ENCODE measurements at places on chromosomes 4 and X.

DNA sequence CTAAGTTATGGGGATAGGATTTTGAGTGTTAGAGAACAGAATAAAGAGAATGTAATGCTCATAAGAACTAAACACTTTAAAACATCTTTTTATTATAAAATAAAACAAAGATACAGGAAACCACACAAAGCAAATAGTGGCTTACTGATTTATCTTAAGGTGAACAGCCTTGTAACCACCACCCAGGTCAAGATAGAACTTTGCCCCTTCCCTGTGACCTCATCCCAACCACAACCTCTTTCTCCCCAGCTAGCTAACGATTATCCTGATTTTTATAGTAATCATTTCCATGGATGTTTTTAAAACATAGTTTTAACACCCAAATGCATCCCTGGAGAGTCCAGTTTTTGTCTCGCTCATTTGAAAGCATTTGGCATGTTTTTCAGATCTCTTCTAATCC is 17.0 kb downstream of the HELT start:
- DNase-seq: no peak

- DNase-seq: no peak
Observed at GRCh38 chr4:120084327-120084726, 17.7 kb upstream of the MAD2L1 start.

- DNase-seq: no peak
Observed at GRCh38 chr4:85784947-85785346, 310.0 kb downstream of the ARHGAP24 start.

GRCh38 chr4:27357283-27357682 is 496.6 kb downstream of the STIM2 start:
- no peak for DNase-seq

DNA sequence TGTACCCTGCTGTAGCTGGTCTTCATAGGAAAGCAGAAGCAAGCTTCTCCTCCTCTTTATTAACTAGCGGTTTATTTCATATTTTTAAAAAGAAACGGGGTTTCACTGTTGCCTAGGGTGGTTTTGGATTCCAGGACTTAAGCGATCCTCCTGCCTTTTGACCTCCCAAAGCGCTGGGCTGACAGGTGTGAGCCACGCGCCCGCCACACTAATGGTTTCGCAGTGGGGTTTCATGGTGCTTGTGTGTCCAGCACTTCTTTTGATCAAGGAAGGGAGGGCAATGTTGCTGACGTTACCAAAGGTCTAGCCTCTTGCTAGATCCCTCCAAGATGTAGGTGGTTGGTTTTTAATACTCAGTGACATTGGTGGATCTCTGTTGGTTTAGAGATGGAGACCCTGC is 1.4 kb downstream of the MAEA start:
- no peak for DNase-seq

- DNase-seq: no peak
Observed at GRCh38 chr4:5999830-6000365, 18.3 kb downstream of the C4orf50 start.

DNA sequence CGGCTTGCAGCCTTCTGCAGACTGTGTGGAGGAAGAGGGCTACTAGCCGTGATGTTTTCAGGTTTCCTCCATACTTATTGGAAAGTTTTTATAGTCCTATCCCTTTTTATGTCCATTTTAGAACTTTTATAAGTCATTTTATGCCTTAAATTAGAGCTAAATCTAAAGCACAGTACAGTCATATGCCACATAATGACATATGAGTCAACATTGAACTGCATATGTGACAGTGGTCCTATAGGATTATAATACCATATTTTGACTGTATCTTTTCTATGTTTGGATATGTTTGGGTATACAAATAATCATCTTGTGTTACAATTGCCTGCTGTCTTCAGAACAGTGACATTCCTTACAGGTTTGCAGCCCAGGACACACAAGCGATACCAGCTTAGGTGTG is 200.2 kb downstream of the SPRY1 start:
- DNase-seq: no peak

GRCh38 chrX:33178690-33179089 is 32.7 kb downstream of the DMD start:
- DNase-seq: no peak

DNA sequence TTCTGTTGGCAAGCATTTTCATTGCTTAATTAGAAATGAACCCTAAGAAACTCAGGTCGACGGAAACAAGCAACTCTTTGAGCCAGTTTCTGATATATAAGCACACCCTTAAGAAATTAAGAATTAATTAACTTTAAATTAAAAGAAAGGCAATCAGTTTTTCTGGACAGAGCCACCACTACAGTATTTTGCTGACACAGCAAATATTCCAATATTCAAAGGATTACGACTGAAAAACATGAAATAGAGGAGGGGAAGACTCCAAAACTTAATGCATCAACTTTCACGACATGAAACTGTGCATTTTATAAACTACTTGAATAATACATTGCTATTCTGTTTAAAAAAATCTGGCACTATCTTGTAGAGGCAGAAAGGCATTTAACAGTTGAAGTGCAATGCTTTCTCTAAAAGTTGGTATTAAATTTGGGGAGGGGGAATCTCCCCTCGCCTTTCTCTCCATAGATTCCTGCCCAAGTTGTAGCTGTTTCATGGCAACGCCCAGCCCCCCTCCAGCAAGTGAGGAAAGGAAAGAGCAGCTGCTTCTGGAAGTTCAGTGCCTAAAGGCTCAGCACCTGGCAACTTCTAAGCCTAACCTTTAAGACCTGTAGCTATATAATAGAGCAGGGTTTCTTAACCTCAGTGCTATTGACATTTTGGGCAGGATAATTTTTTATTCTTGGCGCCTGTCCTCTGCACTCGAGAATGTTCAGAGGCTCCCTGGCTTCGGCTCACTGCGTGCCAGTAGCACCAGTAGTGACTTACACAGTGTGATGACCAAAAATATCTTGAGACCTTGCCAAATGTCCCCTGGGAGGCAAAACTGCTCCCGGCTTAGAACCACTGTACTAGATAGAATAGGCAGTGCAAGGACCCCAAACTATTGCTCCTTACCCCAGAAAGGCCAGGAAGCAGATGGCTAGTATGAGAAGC is 6.7 kb upstream of the ZCCHC18 start:
- no peak for DNase-seq

GRCh38 chr4:56371426-56372220 is 15.7 kb downstream of the AASDH start:
- no peak for DNase-seq

DNA sequence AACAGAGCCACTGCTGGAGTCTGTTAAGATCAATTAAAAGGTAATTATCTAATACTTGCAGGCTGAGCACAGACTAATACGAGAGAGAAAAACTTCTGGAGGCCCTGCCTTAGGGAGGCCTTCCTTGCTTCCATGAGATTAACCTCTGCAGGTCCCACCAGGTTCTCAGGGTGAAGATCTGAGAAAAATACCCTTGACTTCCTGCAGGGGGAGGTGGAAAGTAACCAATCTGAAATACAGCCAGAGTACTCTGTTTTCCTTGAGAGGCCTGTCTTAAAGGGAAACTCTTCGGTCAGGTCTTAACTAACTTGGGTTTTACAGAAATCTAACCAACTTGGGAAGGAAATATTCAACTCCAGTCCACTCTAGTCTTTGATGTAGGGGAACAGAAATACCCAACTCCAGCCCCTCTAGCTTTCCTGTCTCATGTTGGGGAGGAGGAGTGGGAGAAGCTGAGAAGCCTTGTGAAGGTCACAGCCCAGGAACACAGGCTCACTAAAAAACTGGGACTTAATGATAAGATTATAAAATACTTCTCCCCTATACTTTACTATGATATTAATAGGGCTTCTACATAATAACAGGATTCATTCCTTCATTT is 77.1 kb downstream of the TBCK start:
- no peak for DNase-seq

- DNase-seq: no peak
Observed at GRCh38 chrX:42495139-42495538, 282.8 kb downstream of the PPP1R2C start.

DNA sequence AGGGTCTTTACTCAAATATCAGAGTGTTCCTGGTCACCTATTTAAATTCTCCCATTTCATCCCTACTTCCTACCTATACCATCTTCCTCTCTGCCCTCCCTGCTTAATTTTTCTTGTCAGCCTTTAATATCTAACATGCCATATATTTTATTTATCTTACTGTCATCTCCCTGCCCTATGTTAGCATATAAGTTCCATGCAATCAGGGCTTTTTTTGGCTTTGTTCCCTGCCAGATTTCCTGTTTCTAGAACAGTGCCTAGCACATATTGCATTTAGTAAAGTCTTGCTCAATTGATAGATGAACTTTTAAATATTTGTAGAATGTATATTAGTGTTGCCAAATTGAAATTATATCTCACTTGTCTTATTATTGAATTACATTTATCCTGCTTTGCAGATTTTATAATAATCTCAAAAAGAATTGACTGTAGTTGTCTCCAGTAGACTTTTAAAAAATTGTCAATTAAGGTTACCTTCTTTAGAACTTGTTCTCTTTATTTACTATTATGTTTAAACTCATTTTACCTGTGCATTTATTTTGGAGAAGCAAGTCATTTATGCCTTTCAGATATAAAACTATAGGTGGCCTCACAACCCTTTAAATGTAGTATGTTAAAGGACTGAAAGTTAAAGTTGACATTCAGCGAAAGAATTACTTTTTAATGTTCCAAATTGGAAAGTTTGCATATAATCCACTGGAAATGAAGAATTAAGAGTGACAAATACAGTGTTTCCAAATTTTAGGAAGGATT is 108.2 kb upstream of the BMPR1B start:
- no peak for DNase-seq

GRCh38 chr4:6591313-6591712 is 16.3 kb downstream of the MAN2B2 start:
- DNase-seq: no peak
